Left renal pelvis (tissue), 4 donors: ENCODE measurements at places on chromosomes 7 and 10. TPM values are rescaled to one million over a fixed set of nuclear protein-coding genes. Genes with fewer than 3 reads are reported as not detected.

Gene ANKRD61
- 2.8 TPM for polyA plus RNA-seq

Gene EPHB4
- 83.8 TPM for polyA plus RNA-seq

Gene ANKRD7
- 4.8 TPM for polyA plus RNA-seq

Gene C10orf62
- polyA plus RNA-seq, result not detected

Gene VOPP1
- polyA plus RNA-seq, result 61.0 TPM
